ENCODE measurements at places on chromosomes 13 and 19.

GRCh38 chr13:75137911-75138571 is 343.9 kb downstream of the TBC1D4 start:
- no peak for DNase-seq

DNA sequence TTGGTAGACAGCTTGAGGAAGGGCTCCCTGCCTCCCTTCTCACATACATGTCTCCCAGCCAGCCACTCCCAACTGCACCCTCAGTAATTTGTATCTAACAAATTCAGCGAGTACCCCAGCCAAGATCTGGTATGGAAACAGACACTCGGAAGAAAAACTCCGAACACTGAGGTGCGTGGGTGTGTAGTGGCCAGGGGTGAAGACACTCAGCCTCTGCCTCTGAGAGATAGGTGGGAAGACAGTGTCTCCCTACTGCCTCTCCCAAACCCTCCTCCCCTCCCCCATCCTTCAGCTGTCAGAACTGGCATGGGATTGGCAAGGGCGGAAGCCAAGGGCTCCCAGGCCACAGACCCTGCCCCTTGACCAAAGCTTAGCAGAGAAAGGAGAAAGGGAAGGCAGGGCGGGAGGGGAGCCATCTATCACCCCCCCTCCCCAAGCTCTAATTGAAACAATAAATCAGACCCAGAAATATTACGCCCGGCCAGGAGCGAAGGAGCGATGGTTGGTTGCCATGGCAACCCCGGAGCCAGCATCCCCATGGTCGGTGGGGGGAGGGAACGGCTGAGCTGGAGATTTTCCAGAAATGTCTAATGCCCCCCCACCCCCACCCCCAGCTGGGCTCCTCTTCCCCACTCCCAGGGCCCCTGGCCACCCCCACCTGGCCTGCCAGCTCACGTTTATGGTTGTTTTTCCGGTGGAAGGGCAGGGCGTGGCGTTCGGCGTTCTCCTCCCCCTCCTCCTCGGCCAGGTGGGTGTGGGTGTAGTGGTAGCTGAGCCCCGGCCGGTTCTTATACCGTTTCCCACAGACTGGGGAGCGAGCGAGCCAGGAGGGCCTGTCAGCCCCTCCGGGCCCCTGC is 7.0 kb downstream of the DPF1 start:
- no peak for DNase-seq

GRCh38 chr13:101267656-101268055 is 148.7 kb downstream of the NALCN start:
- DNase-seq: no peak

DNA sequence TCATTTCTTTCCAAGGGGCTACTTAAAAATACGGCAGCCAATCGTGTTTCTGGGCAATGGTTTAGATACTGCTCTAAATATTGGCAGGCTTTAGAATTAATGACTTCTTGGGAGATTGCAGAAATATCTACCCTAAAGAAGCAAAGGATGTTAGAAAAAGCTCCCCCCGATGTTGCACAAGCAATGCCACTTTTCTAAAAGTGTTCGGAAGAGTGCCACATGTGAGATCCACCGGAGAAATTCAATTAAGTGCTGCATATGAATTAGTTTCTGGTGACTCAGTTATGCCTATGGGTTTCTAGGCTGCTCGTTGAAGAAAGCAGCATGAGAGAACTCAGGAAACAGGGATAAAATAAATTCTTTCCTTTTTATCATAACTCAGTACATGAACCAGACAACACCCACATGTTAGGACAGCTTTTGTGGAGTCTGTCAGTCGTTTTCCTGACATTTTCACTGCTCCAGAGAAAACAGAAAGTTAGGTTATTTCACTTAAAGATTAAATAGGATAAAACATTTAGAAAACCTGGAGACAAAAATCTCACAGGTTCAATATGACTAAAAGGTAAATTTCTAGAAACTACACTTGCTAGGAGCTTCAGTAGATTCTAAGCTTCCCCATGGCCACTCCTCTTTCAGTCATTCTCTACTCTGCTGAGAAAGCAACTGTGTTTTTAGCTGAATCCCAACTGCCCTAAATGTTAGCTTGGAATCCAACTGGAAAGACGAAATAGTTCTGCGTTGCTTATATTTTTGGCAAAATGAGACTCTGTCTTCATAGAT is 244.7 kb downstream of the DCLK1 start:
- no peak for DNase-seq

DNA sequence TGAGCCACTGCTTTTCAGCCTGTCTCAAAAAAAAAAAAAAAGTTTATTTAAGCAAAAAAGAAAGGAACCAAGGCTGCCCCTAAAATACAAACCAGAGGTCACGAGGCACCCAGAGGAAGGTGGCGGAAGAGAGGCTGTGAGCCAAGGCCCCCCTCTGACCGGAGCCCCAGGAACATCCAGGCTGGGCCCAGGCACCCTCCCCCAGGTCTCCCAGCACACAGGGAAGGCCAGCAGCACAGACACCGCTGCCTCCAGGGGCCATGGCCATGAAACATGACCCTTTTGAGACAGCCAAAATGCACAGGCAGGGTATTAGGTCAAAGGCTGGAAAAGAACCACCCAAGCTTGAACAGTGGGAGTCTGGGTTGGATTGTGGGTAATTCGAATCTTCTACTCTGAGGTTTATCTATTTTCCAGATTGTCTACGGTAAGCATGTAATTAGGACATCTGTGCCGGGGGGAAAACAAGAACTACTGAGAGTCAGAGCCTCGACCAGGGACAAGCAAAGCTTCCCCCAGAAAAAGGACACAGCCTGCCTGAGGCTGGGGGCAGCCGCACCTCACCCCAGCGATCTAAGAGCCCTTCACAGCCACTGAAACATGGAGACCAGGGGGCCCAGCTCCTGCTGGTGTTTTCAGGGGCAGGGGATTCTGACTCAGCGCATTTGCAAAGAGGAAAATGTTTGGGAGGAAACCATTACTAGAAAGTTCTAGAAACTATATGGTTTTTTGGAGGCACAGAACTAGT is 8.4 kb downstream of the PEX11G start:
- no peak for DNase-seq

DNA sequence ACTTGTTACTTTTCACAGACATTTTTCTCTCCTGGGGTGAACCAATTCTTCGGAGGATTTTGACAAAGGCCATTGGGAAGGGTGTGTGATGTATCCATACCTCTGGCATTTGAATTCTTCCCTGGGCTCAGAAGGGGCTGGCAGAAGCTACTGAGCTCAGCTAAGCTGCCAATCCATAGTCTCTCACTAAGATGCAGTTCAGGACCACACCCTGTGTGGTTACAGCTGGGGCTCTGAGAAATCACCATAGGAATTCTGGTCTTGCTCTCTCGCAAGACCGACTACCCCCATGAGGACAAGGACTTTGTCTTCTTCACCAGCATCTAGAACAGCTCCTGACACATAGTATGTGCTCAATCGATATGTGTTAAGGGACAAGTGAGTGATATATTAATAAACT is 6.0 kb downstream of the C13orf42 start:
- no peak for DNase-seq

DNA sequence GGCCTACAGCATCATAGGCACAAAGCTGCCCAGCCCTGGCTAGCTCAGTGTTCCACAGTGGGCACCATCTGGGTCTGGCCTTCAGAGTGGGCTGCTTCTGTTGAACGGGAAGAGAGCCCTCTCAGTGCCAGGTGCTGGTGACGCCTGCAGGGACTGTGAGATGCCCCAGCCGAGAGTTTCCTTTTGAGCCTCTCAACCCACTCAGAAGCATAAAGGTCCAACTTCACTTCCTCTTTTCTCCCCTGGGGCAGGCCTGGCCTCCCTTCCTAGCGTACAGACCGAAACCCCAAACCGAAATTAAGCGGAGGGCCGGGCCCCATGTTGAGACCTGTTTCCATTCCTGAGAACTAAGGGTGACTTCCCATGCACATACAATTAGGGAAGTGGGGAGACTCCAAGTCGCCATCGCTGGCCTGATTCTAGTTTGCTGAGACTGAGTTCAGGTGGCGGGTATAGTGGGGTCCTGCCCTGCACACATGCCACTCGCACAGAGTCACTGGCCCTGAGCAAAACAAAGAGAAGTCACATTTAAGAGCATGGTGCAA is 6.9 kb downstream of the RAB8A start:
- DNase-seq: no peak

DNA sequence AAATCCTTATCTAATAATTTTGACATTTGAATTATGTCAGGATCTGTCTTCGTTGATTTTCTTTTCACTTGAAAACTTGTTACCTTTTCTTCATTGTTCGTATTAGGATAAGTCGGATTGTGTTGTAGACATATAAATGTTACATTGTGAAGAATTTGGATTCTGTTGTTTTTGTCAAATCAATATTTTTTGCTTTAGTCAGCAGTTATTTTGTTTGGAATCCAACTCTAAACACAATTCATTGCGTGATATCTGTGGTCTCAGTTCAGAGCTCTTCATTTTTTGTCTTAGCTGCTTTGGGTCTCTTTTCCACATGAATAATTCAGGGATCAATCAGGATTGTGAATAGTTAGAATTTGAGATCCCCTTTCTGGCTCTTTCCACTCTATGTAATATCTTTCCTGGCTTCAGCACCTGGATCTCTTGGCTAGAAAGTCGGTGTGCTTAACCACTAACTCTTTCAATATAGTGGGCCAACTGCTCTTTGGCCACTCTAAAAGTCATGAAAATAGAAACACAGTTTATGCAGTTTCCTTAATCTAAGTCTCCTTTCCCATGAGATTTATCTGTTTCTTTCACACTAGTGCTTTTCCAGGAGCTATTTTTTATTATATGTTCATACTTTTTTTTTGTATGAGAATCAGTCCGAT is 2494.2 kb upstream of the PCDH20 start:
- DNase-seq: peak; percentile 49

GRCh38 chr13:49214917-49215376 is 5.2 kb upstream of the MLNR start:
- no peak for DNase-seq

DNA sequence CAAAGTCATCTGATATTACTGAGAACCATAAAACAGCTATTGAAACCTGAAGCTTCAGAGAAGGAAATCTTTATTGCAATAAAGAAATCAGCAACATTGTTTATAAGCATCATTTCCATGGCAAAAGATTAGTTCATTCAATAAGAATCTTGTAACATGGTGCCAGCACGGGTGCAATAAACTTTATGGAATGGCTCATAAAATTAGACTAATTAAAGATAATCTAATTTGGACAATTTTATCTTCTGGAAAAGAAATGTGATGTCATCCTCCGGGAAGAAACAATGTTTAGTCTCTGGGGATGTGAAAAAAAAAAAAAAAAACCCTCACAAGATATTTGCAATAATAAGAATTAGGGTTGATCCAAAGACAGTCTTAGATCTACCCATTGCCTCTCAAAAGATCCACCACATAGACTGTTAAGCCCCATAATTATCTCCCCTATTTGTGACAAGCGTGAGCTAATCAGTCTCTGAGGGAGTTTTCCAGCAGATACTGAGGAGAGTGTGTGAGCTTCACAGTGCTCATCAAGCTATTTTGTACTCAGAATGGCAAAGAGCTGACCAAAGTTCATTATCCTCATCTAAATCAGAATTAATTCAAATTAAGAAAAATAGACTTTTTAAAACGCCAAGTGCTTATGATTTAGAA is 297.0 kb upstream of the EDNRB start:
- no peak for DNase-seq

DNA sequence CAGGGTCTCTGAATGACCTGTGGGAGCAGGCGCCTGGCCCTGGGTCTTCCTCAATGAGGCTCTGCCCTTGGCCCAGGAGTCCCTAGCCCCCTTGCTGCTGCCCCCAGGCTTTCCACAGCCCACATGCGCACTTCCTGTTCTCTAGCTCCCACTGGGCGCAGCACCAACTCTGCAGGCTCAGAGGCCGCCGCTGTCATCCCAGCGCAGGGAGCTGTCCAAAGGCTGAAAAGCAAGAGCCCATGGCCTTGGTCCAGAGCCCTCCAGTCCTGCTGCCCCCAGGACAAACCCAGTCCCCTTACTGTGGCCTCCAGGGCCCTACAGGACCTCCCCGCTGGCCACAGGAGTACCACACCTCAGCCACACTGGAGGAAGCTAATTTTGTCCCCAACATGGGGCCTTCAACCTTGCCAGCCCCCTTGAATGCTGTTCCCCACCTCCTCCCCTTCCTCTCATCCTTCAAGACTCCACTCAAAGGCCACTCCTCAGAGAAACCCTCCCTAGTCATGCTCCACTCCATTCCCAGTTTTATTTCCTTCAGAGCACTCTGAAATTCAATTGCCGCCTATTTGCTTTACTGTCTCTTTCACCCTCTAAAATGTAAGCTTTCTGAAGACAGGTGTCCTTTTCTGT is 8.0 kb upstream of the POU2F2 start:
- peak; percentile 79 for DNase-seq
